Stimulated activated CD8-positive, alpha-beta memory T cell treated with anti-CD3 and anti-CD28 coated beads, Interleukin-7, amount 100 ng/mL, for 4 hours (primary cell): ENCODE measurements at places on chromosomes 7 and 10.

DNA sequence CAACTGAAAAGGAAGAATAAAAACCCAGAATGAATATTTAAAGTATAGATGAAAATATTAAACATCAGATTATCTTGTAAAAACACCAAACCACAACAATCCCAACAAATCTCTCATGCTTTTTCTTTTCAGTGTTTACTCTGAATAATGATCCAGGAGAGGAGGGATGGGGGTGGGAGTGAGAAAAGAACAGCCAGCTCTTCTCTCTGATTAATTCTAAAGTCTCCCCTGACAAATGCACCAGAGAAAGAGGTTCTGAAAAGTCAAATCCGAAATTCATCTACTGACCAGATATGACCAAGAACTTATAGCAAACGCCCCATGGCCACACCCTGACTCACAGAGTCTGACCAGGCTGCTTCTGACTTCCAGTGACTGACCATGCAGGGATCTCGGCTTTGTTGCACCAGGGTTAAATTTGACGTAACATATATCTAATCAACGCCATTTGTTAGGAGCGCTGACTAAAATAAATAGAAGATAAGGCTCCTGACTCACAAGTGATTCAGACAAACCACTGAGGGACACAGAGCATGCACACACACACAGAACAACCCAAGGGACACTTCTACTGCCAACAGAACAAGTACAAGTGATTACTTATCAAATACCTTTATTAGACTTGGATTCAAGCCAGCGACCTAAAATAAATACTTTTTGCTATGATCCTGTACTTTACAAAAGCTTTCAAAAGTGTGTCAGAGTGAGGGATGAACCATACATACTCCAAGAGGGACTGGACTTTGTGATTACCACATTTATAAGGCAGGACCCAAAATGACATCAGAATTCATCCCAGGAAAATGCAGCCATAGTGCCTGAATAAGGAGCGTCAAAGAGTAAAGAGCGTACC is 9.3 kb upstream of the SPOCK2 start:
- DNase-seq, result no peak

DNA sequence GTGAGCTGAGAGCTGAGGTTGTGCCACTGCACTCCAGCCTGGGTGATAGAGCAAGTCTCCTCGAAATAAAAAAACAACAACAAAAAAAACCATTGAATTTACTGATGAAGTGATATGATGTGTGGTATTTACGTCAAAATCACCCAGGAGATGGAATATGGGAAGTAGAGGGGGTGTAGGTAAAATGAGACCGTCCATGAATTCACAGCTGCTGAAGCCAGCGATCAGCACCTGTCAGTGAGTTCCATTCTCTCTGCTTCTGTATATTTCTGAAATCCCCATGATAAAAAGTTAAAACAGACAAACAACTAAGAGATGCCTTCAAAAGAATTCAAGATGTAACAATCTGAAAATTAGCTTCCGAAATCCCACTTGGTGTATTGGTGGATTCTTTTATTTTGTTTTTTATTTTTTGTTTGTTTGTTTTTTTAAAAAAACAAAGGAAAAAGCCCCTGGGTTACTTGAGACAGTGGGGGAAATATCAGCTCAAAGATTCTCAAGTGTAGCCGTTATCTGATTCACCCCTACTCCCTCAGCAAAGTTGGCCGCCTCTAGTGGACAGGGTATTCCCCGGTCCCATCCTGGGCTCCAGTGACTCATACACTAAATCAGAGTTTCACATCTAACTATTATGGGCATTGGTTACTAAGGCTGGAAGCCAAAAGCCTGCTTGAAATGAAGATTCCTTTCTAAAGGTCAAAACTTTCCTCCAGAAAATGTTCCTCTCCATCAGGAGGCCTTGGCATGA is 76.4 kb downstream of the MAP3K8 start:
- DNase-seq, result no peak

DNA sequence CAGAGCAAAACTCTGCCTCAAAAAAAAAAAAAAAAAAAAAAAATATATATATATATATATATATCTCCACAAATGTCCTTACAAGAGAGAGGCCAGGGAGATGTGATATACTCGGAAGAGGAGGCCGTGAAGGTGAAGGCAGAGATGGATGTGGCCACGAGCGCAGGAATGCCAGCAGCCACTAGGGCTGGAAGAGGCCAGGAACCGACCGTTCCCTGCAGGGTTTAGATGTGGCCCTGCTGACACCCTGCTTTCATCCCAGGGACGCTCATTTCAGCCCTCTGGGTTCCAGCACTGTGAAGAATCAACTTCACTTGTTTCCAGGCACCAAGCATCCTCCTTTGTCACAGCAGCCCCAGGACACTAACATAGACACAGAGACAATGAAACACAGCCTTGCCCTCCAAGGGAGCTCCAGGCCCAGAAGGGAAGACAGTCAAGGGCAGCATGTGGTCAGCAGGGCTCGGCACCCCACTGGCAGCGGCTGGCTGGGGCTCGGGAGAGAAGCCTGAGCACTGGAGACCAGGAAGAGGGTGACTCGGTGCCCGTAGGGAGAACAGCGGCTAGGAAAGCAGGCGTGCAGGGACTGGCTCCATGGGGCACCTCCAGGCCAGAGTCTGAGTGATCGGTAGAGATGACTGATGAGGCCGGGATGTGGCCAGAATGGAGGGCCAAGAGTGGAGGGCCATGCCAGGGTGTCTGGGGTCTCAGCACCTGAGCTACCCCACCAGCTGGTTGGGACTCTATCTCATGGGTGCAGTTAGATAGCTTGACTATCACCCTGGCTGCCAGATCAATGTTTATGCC is 7.6 kb downstream of the WDR86 start:
- no peak for DNase-seq

- no peak for DNase-seq
Observed at GRCh38 chr7:25742316-25742715, 409.7 kb upstream of the NFE2L3 start.

GRCh38 chr10:129760003-129760315 is 204.1 kb downstream of the EBF3 start:
- DNase-seq, result no peak

GRCh38 chr10:118754229-118754555 is 578 bp downstream of the CACUL1 start:
- no peak for DNase-seq

DNA sequence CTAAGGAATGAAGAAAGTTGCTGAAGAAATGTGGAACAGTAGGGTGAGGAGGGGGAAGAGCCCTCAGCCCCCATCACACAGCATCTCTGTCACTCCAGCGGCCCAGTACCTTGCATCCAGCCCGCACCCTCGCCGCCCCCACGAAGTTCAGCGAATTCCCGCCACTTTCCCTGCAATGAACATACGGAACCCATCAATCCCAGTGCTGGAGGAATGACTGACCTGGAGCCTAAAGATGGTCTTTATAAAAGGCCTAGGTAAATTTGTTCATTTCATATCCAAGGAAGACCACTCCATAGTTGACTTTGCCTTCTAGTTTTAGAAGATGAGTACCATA is 779 bp upstream of the KIF5B start:
- no peak for DNase-seq

- DNase-seq, result no peak
Observed at GRCh38 chr10:62374862-62375710, 917 bp downstream of the ZNF365 start.

DNA sequence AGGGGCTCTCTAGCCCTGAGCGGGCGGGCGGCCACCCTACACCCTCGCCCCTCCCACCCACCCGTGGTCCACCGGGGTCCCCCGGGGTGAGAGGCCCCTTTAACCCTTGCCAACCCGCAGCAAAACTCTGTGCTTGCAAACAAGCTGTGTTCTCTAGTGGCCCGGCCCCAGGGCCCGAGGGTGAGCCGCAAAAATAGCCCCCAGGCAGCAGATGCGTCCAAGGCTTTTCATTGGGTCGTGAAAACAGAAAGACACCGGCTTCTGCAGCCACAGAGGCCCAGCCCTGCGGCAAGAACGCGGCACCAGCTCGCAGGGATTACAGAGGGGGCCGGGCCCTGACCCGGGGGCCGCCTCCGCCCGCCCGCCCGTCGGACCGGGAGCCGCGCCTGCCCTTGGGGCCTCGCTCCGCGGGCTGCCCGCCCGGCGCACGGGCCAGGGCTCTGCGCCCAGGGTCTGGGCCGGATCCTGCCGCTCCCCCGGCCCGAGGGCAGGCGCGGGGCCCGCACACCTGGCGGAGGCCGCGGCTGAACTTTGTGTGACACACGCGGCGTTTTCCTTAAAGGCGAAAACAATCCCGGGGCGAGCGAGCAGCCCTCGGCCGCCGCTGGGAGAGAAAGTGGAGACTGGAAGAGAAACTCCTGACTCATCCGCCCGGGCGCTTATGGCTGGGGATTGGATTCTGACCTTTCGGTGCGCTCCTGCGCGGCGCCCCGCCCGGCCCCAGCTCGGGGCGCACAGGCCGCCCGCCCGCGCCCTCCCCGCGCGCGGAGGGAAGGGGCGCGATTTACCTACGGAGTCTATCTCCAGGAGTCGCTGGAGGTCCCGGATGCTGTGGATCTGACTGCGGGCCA is 2.8 kb downstream of the PDGFA start:
- DNase-seq, result no peak

GRCh38 chr10:130493446-130494145 is 357.4 kb downstream of the GLRX3 start:
- DNase-seq, result no peak

DNA sequence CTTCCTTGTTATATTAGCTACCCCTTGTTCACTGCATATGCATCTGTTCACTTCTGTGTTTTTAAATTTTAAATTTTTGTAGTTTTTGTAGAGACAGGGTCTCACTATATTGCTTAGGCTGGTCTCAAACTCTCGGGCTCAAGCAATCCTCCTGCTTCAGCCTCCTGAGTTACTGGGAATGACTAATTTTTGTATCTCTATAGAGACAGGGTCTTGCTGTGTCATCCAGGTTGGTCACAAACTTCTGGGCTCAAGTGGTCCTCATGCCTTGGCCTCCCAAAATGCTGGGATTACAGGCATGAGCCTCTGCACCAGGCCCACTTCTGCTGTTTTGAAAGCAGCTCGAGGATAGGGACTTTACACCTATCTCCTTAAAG is 64.6 kb downstream of the PRTFDC1 start:
- DNase-seq, result no peak

- DNase-seq, result no peak
Observed at GRCh38 chr7:130324306-130324943, 20.2 kb upstream of the CPA5 start.

- DNase-seq, result no peak
Observed at GRCh38 chr7:133652547-133652946, 399.7 kb downstream of the EXOC4 start.

DNA sequence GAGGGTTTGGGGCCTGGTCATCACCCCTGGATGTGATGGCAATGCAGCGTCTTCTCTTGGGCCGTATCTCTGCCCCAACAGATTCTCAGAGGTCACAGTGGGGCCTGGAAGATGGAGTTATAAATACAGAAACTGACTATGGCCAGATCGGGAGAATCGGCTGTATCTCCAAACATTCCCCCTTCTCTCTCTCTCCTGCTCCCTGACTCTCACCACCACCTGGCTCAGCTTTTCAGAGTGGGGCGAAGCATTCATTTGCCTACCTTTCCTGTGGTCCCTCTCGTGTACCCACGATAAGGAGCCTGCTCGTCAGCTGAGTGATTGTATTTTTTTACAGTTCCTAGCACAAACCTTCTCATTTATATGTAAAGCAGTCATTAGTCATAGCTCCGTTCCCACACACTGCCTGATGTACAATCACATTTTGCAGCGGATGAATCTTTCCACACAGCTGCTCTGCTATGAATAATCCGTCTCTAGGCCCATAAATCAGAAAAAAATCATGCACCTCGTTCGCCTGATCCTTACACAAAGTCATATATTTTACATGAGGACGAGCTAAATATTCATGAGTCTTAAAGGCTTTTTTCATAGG is 23.2 kb upstream of the BTRC start:
- no peak for DNase-seq

GRCh38 chr7:14420768-14421167 is 431.3 kb upstream of the ETV1 start:
- no peak for DNase-seq

DNA sequence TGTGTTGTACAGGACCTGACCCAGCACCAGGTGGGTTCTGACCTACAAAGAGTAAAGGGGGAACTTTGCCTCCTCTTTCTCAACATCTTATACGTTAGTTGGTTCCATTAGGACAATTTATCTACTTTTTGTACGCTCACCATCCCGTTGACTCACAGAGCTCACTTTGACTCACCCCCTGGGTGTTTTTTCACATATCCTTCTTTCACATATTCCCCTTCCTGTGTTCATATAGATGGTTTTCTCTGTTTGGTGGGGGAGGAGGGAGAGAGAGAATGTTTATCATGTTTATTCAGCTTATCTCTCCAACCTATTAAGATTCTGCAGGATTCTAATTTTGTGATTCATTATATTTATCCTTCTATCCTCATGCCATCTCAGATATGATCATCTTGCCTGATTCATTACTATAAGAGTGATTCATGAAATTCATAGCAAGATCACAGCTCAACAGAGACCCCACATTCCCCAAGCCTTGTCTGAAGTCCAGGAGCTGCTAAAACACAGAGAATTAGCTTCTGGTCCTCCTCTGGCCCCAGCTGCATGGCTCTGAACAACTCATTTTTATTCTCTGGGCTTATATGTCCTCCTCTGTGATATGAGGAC is 37.2 kb downstream of the PRSS2 start:
- DNase-seq, result no peak

GRCh38 chr10:14180911-14181566 is 149.7 kb downstream of the FRMD4A start:
- DNase-seq, result no peak

DNA sequence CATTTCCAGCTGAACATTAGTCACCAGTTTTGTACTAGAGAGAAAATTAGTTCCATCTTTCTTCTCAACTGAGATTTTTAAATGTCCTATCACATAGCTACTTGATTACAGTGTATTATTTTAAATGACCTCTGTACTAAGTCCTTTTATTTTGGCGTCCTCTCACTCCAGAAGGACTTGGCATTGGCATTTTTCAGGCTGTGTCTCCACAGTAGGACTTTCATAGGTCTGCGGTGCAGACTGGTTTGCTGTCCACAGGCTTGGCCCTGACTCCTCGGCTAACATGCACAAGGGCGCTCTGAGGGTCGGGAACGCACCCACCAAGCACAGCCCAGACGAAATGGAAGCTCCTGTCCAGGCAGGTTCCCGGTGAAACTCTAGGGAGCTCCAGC is 6.5 kb downstream of the PTPRE start:
- no peak for DNase-seq

GRCh38 chr10:94088926-94089381 is 95.2 kb downstream of the PLCE1 start:
- no peak for DNase-seq

DNA sequence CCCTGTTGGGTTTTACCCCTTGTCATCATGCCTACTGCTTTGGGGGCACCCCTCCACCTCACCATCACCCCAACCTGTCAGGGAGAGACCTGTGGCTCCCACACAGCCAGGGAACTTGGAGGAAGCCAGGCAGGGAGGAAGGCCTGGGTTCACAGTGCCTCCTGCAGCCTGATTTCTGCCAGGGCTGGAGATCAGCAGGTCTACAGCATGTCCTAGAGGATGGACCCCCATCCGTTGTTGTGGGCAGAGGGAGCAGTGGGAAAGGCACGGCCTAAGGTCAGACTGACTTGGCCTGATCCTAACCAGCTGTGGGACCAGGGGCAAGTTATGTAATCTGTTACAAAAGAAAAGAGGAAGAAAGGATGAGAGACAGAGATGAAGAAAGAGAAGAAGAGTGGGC is 28.2 kb downstream of the ZCCHC24 start:
- no peak for DNase-seq

GRCh38 chr7:84339306-84339705 is 144.7 kb upstream of the SEMA3A start:
- no peak for DNase-seq
